ENCODE measurements at places on chromosomes 1 and 21. TPM values are rescaled to one million over a fixed set of nuclear protein-coding genes. Genes with fewer than 3 reads are reported as not detected.

DNA sequence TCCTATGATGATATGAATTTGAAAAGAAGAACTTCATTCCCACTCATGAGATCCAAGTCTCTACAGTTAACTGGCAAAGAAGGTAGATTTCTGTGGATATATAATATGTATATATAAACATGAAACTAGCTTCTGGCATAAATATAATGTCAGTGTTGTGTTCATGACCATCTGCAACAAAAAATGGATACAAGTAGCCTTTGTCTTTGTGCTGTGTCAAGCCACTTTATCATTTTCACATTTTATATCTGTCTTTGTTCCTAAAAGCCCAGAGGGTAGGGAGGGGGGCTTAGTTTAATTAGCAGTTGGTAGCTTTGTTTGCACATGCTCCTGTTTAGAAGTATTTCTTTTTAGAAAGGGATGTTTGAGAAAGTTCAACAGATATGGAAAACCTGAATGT is 56.2 kb upstream of the FASLG start:
- no peak for DNase-seq

- peak; percentile 82 for DNase-seq
Observed at GRCh38 chr1:966704-967300, 520 bp downstream of the PLEKHN1 start.

Gene IL12RB2
- total RNA-seq = 0.92 TPM

DNA sequence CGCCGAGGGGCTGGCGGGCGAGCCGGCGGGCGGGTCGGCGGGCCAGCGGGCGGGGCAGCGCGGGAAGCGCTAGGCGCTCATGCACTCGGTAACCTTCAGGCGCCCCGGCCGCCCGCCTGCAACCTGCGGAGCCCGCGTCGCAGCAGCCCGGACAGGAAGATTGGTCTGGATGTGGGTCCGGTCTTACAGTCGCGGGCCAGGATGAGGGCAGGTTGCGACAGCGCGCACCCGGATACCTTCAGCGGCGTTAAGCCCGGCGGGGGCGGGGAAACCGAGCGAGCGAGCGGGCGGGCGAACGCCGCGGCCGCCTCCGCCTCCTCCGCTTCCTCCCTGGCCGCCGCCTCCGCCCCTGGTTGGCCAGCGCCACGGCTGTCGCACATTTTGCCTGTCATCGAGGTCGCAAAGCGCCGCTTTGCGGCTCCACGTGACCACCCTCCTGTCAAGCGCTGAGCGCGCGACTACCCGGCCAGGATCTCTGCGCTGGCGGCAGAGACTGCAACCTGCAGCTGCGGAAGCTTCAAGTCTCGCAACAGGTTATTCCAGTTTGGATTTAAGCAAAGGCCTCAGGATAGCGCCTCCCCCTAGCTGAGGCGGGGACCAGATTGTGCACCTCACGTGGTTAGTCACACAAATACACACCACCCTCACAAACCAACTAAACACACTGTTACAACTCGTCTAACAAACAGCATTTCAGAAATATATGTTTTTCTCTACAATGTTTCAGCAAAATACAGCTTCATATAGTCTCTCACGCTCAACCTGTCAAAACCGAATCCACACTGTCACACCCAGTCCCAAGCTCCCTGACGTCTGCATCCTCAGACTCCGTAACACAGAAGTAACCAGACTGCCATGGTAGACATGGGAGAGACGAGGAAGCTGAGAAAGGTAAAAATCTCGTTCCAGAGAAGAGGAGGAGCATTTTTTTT is at the start of gene FAF1:
Gene FAF1, minus strand, starts transcription at position 355 of the 932 bp plus-strand sequence. CDS start 456 bp downstream, outside the sequence.
- DNase-seq = peak; percentile 99

Gene PRDM2
- total RNA-seq = 56.1 TPM

DNA sequence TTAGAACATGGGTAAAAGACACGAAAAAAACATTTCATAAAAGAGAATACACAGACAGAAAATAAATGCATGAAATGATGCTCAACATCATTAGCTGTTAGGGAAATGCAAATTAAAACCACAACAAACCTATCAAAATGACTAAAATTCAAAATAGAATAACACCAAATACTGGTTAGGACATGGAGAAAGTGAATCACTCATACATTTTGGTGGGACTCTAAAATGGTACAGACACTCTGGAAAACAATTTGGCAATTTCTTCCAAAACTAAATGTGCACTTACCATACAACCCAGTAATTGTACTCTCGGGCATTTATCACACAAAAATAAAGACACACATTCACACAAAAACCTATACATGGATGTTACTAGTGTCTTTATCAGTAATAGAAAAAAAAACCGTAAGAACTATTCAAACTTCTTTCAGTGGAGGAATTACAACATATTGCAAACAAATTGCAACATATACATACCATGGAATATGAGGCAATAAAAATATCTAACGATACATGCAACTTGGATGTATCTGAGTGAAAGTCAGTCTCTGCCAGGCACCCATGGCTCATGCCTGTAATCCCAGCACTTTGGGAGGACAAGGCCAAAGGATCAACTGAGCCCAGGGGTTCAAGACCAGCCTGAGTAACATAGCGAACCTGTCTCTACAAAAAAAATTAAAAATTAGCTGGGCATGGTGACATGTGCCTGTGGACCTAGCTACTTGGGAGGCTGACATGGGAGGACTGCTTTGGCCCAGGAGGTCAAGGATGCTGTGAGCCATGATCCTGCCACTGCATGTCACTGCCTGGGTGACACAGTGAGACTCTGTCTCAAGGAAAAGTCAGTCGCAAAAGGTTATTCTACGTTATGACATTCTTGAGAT is 19.6 kb downstream of the HSF2BP start:
- no peak for DNase-seq

Gene UBE2U
- not detected for total RNA-seq

Gene LCE6A
- not detected for total RNA-seq

DNA sequence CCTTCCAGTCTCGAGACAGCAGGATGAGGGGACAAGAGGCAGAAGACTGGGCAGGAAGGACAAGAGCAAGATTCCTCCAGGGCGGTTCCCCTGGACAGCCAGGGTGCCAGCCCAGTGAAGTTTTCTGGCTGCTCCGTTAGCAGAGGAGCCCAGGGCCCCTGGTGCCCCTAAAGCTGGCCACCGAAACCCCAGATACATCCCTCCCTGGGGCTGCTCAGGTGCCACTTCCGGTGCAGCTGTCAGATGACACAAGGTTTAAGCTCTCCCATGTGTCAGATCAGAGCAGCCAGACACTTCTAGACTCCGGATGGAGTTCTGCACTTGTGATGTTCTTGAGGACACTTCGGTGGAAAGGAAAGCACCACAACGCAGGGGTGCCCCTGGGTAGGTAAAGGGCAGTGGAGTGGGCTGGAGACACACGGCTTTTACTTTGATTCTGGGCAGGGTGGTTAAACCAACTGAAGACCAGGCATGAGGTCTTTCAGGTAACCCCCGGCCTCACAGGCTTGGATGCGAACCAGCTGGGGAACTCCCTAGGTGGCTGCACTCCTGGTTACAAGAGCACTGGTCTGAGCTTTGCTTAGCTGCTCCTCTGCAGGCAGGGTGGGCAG is 85.7 kb downstream of the ITPKB start:
- DNase-seq = no peak

Gene SEMA4A
- total RNA-seq = 5.5 TPM

DNA sequence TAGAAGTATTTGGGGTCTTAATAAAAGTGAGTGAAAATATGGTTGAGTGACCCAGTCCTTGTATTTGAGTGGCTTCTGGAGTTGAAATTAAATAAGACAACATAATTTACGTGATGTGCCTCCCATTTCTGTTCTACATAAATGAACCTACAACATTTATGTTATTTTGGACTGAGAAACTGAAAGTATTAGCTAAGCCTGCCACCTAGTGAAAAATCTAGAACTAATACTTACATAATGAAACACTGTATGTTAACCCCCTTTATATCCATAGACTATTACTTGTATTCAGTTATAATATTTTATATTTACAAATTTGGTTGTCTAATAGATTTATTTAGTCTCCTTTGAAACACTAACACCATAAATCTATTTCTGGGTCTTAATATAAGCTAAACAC is 298.9 kb downstream of the KCNT2 start:
- DNase-seq = no peak

DNA sequence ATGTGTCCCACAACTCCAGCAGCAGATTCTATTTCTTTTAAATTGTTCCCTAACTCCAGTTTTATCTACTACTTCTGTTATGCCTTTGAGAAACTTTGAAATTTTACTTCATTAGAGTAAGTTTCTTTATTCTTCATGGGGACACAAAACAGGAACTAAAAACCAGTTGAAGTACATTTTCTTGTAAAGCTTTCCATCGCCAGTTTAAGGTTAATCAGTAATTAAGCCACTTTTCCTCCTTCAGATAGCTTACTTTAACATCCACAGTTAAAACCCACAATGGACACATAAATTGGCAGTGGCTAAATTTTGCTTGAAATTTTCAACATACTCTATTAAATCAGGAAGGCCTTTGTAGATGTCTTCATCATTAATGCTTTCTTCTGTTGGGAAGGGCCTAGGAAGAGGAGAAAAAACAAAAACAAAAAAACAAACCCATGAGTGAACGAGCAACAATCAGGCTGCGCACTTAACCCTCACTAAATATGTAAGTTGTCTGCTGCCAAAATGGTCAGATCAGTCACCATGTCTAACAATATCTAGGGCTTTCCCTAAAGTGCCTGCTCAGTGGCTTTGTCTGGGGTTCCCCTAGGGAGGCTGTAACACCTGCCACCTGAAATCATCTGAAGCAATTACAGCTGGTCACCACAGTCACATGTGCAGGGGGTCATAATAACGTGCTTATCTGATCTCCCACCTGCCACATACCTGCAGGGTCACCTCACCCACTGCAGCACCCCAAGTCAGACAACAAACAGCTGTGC is 187.9 kb downstream of the VAV3 start:
- DNase-seq = no peak

DNA sequence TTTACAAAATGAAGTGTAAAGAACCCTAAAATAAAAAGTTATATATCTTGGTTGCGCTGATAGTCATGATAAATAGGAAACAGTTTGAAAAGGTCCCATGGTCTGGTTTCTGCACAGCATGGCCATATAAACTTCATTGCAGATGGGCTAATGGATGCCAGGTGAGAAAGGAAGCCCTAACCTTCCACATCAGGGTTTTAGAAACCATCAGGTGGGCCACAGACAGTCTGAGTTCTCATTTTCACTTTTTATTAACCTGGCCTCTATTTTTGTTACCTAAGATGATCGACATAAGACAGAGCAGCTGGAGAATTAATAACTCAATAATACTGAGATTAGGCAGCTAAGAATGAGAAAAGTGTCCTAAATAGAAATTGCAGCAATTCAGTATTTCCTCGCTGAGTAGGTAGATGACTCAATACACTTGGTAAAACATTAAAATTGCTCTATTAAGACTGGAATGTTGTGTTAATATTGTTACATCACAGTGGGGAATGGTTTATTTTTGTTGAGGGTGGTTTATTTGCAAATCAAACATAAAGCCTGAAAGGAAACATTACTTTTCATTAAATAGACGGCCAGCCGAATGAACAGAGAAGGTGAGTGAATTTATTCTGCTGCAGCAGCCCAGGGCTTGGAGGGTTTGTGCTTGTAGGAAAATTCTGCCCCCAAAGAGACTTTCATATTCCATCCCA is 21.1 kb downstream of the C1orf21 start:
- DNase-seq = no peak

Gene HRNR
- not detected for total RNA-seq

GRCh38 chr1:162381383-162381782 is at the start of gene C1orf226:
Gene C1orf226, plus strand, starts transcription at chr1:162381728. Its CDS starts 174 bp downstream, at chr1:162381902.
- no peak for DNase-seq

Gene ZNF326
- total RNA-seq = 40.1 TPM

- DNase-seq = no peak
Observed at GRCh38 chr21:20631633-20632032, 366.6 kb upstream of the NCAM2 start.

Gene ATP8B2
- 3.8 TPM for total RNA-seq

Gene IL20
- total RNA-seq = not detected

DNA sequence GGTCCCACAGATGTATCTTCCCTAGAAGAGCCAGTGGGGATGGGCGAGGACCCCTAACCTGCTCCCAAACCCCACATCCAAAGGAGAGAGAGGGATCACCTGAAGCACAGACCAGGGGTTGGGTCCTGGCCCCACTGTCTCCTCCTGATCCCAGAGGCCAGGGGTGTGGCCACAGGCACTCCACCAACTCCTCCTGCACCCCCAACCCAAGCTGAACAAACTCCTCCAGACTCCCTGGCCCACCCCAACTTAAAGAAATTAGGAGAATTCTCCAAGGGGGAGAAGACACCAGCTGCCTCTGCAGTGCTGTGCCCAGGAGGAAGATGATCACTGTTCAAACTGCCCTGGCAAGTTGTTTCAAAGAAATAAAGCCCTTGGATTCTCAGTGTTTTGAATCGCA is 4.5 kb upstream of the PRAMEF12 start:
- DNase-seq = no peak

- no peak for DNase-seq
Observed at GRCh38 chr1:7469255-7469938, 301.7 kb upstream of the VAMP3 start.

Gene KRTAP12-2
- total RNA-seq = not detected

Gene FLVCR1
- total RNA-seq = 12.1 TPM

DNA sequence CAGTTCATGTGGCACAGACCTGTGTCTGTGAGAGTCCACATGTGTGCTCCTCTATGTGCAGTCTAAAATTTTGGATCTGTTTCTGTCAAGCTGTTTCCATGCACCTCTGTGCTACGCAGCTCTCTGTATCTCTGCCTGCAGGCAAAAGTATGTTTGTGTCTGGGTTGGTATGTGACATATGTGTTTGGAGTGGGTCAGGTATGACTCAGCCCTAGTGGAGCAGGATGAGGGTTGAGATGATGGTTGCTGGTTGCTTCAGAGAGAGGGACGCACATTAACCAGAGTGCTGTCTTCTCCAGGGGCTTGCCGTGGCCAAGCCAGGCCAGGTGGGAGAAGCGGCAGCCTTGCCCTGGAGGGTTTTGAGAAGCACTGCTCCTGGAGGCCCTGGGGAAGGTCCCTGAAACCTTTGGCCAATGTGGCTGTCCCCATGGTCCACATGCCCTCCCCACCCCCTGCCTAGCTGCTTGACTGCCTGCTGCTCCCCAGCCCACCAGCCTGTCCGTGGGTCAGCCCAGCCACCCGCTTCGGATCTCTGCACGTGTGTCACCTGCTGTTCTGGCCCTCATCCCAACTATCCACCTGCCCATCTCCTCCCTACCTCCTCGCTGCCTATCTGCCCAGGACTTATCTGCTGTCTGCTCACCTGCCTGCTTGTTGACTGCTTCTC is 4.1 kb upstream of the EVA1B start:
- DNase-seq = no peak

DNA sequence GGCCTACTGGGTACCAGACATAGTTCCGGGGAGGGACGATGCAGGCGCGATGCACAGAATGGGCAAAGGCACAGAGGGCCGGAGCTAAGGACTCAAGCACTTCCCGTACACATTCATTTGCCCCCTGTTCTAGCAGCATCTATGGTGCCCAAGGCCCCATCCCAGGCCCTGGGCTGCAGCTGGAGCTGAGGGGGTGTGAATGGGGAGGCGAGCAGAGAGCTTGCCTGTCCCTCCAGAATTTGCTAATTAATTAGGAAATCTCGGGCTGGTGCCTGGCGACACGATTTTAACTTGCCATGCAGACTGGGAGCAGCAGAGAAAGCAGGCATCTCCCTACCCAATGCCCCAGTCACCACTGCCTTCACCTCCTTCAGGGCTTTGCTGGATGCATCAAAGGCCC is 35.9 kb downstream of the EPHA2 start:
- no peak for DNase-seq

Gene C1QTNF12
- total RNA-seq = 54.0 TPM

- no peak for DNase-seq
Observed at GRCh38 chr1:224059897-224060427, 53.9 kb upstream of the FBXO28 start.

GRCh38 chr1:46394108-46394871 is at the start of gene FAAH:
Gene FAAH, plus strand, starts transcription at chr1:46394317. Its CDS starts 32 bp downstream, at chr1:46394349.
- peak; percentile 81 for DNase-seq

Measured in mucosa of descending colon (tissue), 3 donors.